Fibroblast of skin of left quadriceps (primary cell): ENCODE measurements at places on chromosomes 13 and 19.

DNA sequence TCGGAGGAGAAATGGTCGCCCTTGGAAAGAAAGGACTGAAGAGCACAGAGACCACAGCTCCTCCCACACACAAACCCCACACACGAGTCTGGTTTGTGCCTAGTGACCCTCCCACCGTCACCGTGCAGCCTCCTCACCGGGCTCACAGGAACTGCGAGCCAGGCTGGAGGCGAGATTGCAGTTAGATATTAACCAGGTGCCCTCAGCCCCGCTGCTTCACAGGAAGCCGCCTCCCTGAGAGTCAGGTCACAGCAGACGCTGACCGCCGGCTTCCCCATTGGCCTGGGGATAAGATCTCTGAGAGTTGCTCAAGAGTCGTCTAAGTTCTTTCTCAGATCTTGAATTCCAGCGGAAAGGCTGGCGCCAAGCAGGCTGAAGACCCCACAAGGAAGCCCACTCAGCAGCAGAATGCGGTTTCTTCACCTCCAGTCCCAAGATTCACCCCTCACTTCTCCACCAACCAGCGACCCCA is 870 bp downstream of the ZNF44 start:
- no peak for DNase-seq

DNA sequence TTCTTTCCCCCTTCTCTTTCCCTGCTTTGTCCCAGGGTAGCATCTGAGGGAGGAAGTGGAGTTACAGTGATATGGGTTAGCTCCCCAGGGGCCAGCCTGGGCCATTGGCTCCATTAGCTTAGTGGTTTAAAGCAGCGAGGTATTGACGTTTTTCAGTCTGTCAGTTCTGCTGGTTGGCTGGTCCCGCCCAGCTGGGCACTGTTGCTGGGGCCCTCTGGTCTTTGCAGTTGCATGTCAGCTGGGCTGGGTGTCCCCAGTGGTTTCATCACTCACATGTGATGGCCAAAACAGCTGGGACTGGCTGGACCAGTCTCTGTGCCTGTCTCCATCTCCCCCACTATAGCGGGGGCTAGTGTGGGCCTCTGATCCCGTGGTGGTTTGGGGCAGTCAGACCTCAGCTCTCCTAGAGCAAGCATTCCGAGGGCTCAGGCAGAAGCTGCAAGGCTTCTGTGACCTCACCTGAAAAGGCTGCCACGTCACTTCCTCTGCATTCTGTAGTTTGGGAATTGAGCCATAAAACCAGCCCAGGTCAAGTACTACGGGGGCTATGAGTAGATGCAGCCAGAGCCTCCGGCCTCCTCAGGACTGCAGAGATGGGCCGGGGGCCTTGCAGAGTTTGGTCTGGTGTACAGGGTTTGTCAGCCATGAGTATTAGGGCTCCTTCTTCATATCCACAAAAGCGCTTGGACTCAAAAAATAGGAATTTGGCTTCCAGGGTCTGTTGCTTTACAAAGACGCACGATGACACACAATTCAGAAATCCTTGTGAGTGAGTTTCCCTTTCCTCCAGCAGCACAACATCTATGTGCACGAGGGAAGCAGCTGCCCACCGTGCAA is 30.0 kb downstream of the TSSK6 start:
- DNase-seq, result no peak

DNA sequence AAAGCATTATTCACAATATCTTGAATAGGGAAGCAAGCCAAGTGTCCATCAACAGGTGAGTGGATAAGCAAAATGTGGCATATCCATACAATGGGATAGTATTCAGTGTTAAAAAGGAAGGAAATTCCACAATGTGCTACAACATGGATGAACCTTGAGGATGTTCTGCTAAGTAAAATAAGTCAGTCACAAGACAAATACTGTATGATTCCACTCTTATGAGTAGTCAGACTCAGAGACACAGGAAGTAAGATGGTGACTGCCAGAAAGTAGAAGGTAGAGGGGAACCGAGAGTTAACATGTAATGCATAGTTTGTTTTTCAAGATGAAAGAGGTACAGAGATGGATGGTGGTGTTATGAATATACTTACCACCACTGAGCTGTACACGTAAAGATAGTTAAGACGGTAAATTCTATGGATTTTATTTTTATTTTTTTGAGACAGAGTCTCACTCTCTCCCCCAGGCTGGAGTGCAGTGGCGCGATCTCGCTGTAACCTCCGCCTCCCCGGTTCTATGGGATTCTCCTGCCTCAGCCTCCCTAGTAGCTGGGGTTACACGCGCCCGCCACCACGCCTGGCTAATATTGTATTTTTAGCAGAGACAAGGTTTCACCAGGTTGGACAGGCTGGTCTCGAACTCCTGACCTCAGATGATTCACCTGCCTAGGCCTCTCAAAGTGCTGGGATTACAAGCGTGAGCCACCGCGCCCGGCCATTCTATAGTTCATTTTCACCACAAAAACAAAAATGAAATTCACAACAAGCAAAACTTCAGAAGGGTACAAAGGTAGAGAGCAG is 1.0 kb upstream of the CHAMP1 start:
- no peak for DNase-seq

- peak; percentile 37 for DNase-seq
Observed at GRCh38 chr13:48043789-48044503, 6.4 kb downstream of the NUDT15 start.

GRCh38 chr13:24275041-24275440 is 34.3 kb upstream of the C1QTNF9 start:
- no peak for DNase-seq

- DNase-seq, result no peak
Observed at GRCh38 chr19:51654783-51655182, 8.2 kb upstream of the SIGLEC14 start.

GRCh38 chr13:92612892-92613291 is 613.7 kb upstream of the GPC6 start:
- no peak for DNase-seq

DNA sequence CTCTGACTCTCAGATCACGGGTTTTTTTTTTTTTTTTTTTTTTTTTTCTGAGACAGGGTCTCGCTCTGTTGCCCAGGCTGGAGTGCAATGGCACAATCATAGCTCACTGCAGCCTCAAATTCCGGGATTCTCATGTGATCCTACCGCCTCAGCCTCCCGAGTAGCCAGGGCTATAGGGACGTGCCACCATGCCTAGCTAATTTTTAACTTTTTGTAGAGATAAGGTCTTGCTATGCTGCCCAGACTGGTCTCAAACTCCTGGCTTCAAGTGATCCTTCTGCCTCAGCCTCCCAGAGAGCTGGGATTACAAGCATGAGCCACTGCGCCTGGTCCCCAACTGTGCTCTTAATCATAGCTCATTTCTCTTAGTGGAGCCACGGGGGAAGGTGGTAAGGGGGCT is 4.6 kb upstream of the GRAMD1A start:
- no peak for DNase-seq

DNA sequence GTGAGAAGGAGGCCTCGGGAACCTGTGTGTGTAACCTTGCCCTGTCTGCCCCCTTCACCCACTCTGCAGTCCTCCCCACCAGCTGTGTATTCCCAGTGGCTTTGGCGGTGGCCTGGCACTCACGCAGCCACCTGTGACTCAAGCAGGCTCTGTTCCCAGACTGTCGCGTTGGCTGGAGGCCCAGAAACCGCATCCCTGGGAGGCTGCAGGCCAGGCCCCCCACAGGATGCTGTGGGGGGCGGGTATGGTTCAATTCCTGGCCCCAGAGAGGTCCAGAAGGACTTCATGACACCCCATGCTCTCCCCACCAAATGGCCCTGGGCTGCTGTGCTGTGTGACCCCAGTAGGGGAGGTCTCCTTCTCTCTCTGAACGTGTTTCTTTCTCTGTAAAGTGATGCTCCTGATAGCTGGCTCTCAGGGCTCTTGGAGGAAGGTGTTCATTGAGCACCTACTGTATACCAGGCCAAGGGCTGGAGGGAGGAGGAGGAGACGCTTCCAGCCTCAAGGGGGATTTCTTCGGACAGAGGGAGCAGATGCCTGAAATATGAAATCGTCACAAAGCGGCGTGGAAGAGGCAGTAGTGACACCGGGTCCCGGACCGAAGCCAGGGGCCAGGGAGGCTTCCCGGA is 1.9 kb upstream of the LINGO3 start:
- no peak for DNase-seq

- DNase-seq, result no peak
Observed at GRCh38 chr13:72599178-72599743, 128.2 kb downstream of the MZT1 start.

DNA sequence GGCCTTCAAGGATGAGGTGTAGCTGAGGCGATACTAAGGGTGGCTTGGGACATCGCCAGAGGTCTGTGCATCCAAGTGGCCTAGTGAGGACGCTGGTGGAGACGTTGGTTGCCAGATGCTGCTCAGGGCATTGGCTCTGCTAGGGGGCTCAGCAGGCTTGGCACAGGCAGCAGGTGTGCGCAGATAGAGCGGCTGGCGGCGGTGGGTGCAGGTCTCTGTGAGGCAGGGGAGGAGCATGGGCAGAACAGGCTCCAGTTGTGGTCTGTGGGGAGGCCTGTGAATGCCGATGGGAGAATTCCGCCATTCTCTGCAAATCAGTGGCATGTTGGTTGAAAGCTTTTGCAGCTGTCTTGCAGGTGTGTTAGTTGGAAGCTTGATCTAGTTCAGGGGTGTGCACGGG is 21.2 kb downstream of the PRAM1 start:
- no peak for DNase-seq

DNA sequence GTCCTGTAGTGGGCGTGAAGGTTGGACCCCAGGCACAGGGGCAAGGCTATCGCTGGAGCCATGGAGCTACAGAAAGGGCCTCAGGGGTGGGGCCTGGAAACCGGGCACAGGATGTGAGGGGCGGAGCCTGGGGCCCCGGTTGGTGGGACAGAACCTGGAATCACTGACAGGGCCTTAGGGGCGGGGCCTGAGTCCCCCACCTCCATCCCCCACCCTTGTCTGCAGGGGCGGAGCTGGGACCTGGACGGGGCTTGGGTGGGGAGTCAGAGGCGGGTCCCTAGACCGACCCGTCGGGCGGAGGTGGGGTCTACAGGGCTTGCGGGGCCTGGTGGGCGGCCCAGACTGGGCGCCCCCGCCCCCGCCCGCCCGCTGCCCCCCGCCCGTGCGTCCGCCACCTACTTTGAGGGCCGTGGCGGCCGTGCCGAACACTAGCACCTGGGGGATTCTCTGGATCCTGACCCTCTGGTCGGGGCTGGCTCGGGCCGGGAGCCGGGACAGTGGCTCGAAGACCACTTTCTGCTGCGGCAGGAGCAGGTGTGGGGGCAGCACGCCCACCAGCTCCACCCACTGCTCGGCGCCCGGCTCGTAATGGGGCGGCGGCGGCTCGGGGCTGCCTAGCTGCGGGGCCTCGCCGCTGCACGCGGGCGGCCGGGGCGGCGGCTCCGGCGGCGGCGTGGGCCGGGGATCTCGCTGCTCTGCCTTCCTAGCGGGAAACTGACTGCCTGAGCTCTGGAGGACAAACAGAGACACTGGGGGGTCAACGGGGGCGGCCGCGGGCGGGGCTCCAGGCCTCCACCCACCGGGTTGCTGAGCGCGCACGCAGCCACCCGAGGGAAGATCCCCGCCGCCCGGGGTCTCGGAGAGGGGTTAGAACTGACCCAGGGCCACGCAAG is 26.3 kb downstream of the DCAF15 start:
- DNase-seq, result peak; percentile 26

DNA sequence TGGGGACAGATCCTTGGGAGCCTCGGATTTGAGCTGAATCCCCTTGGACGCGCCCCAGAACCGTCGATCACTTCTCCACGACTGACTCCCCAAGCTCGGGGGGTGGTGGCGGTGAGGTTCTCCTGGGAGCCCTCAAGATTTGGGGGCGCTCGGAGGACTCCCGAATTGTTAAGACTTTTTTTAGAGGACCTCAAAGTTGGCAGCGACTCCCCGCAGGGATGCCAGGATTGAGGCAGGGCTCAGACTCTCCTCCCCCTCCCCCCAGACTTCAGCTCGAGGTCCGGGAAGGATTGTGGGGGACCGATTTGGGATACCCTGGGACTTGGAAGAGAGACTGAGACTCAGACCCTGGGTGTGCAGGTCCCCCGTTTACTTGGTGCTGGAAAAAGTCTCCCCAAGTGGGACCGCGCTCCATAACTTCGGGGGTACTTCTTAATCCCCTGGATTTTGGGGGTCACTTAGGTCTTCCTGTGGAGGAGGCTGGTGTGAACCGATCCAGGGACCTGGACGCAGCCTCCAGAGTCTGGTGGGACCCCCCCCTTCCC is 665 bp downstream of the VASP start:
- no peak for DNase-seq

DNA sequence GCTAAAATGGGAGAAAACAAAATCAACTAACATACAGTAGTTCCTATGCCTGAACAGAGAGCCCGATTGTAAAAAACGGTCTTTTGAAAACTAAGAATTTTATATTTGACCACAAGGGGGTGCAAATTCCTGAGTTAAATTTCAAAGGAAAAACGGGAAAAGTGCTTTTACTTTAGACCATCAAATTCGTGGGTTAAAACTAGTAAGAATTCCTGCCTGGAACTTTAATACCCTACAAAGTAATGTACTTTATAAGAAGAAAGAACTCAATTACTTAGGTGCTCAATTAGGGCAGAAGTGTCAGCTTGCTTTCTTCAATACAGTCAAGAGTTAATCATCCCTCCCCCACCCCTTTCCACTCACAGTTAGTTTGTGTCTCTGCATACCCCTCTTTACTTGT is 69.8 kb downstream of the KCNRG start:
- peak; percentile 37 for DNase-seq

- DNase-seq, result no peak
Observed at GRCh38 chr13:32134241-32135055, 102.9 kb downstream of the FRY start.

- DNase-seq, result no peak
Observed at GRCh38 chr13:106474912-106475311, 60.5 kb downstream of the EFNB2 start.

DNA sequence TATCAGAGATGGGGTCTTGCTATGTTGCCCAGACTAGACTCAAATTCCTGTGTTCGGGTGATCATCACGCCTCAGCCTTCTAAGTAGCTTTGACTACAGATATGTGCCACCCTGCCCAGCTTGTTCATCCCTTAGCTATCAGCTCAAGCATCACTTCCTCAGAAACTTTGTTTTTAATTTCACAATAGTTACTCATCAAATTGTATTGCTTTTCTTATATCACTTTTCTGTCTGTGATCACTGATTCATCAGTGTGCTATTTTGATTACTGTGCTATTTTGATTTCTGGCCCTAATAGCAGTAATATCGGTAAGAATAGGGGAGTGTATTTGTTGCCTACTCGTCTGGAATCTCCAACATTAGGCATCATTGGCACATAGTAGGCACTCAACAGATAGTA is 878.6 kb upstream of the PCDH20 start:
- no peak for DNase-seq

- DNase-seq, result peak; percentile 56
Observed at GRCh38 chr19:51735759-51736449, 12.1 kb upstream of the HAS1 start.

DNA sequence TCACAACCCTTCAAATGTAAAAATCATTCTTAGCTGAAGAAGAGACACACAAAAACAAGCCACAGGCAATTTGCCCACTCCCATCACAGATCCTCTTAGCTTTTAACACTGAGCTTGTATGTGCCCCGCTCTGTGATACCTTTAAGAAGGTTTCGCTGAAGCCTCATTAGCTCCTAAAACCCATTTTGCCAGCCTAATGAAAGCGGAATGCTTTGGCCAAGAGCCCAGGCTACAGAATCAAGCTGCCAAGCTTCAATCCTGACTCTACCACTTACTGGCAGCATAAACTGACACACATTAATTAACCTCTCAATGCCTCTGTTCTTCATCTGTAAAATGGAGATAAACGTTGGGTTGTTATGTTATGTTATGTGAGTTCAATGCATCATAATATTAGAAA is 10.5 kb downstream of the ZNF112 start:
- no peak for DNase-seq

GRCh38 chr13:90926459-90926858 is 421.0 kb upstream of the MIR17HG start:
- DNase-seq, result no peak
